ENCODE measurements at places on chromosomes 2 and 18. TPM values are rescaled to one million over a fixed set of nuclear protein-coding genes. Genes with fewer than 3 reads are reported as not detected.

The RBKS gene
- total RNA-seq = 2.8 TPM

The CCNT2 gene
- total RNA-seq = 37.4 TPM

The PTPN2 gene
- total RNA-seq = 82.9 TPM

DNA sequence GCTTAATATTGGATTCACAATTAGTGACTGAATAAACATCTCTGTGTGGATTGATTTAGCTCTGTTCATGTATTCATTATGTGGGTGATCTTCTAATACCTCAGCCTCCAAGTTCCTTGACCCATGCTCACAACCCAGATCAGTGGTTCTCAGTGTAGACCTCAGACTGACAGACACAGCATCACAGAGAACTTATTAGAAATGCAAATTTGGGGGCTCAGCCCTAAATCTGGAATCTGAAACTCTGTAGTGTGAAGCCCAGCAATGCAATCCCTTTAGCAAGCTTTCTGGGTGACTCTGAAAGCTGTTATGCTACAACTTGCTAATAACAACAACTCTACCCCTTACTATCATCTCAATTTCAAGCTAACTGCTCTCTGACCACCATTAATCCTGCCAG lies 273.1 kb upstream of the FANCL start:
- H3K4me1 ChIP-seq = no peaks in the 10 kb centered on the region
- H3K4me3 ChIP-seq = no peak overlapping the region
- H3K27me3 ChIP-seq = peaks cover 8% of the 10 kb centered on the region
- H3K27ac ChIP-seq = no peak overlapping the region
- H3K36me3 ChIP-seq = no peaks in the 10 kb centered on the region

The PPP1R1C gene
- not detected for total RNA-seq

DNA sequence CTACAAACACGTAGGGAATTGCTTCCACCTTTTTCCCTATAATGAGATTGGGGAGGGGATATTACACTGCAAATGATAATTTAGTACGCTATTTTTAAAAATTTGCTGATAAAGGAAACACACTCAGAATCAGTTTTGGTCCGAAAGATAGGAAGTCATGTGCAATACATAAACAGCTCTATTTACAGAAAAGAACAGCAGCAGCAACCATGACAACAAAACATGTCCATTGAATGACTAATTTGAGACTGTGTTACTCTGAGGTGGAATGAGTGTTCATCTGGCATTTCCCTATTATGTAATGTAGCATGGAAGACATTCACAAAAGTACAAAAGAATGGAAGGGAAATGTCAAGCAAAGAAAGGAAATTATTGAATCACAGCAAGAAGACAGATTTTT lies 337.2 kb downstream of the NBAS start:
- no peak overlapping the region for H3K27ac ChIP-seq
- no peaks in the 10 kb centered on the region for H3K27me3 ChIP-seq
- peaks cover 11% of the 10 kb centered on the region for H3K36me3 ChIP-seq
- no peak overlapping the region for H3K4me3 ChIP-seq
- H3K4me1 ChIP-seq = no peaks in the 10 kb centered on the region

- no peak overlapping the region for H3K4me3 ChIP-seq
- H3K4me1 ChIP-seq = peaks cover 8% of the 10 kb centered on the region
- no peaks in the 10 kb centered on the region for H3K27me3 ChIP-seq
- no peak for DNase-seq
- H3K27ac ChIP-seq = no peak overlapping the region
These were observed 211.8 kb downstream of the FAM210A start for GRCh38 chr18:13514558-13514957.

- no peak overlapping the region for H3K4me3 ChIP-seq
- peaks cover 3% of the 10 kb centered on the region for H3K27me3 ChIP-seq
- peaks cover 20% of the 10 kb centered on the region for H3K4me1 ChIP-seq
- no peaks in the 10 kb centered on the region for H3K36me3 ChIP-seq
- no peak for DNase-seq
These were observed 35.6 kb upstream of the B3GNT7 start for GRCh38 chr2:231359948-231360347.

DNA sequence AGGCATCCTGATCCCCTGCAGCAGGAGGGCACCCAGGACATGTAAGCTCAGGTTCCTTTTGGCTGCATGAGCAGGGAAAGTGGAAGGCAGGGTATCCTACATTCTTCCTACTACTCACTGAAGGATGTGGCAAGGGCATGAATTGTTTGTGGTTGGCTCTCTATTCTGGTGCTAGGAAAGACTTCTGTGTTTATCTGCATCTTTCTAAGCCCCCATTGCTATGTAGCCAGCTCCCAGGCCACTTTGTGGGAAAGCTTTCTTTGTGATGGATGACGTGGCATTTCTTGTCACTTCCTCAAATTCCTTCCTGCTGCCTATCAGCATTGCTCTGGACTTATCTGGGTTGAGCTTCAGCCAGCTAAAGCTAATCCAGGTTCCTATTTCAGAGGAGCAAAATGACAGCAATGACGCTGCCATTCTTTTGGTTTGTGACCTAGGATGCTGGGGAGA lies 46.2 kb downstream of the MEIS1 start:
- no peaks in the 10 kb centered on the region for H3K36me3 ChIP-seq
- H3K27me3 ChIP-seq = no peaks in the 10 kb centered on the region
- H3K27ac ChIP-seq = no peak overlapping the region
- no peak for DNase-seq
- no peak overlapping the region for H3K4me3 ChIP-seq
- no peaks in the 10 kb centered on the region for H3K4me1 ChIP-seq

The INHBB gene
- not detected for total RNA-seq

The IL36B gene
- not detected for total RNA-seq

GRCh38 chr2:39464864-39465263 lies 27.8 kb upstream of the MAP4K3 start:
- no peaks in the 10 kb centered on the region for H3K36me3 ChIP-seq
- DNase-seq = no peak
- no peak overlapping the region for H3K4me3 ChIP-seq
- no peaks in the 10 kb centered on the region for H3K27me3 ChIP-seq

The PDIA6 gene
- 165 TPM for total RNA-seq

GRCh38 chr2:233131936-233132720 lies 72.0 kb downstream of the INPP5D start:
- DNase-seq = no peak
- H3K4me1 ChIP-seq = peaks cover 44% of the 10 kb centered on the region
- no peaks in the 10 kb centered on the region for H3K27me3 ChIP-seq
- no peak overlapping the region for H3K4me3 ChIP-seq
- H3K36me3 ChIP-seq = peaks cover 89% of the 10 kb centered on the region

The GGCX gene
- 22.5 TPM for total RNA-seq

The ZNF521 gene
- not detected for total RNA-seq

GRCh38 chr18:66533693-66534092 lies 70.2 kb downstream of the CDH19 start:
- no peak overlapping the region for H3K4me3 ChIP-seq
- H3K27me3 ChIP-seq = no peaks in the 10 kb centered on the region
- DNase-seq = no peak
- H3K4me1 ChIP-seq = no peaks in the 10 kb centered on the region
- no peak overlapping the region for H3K27ac ChIP-seq

- no peak for DNase-seq
- H3K36me3 ChIP-seq = no peaks in the 10 kb centered on the region
- no peaks in the 10 kb centered on the region for H3K4me1 ChIP-seq
- H3K27me3 ChIP-seq = no peaks in the 10 kb centered on the region
- no peak overlapping the region for H3K27ac ChIP-seq
These were observed 47.3 kb downstream of the SOCS6 start for GRCh38 chr18:70335892-70336726.

DNA sequence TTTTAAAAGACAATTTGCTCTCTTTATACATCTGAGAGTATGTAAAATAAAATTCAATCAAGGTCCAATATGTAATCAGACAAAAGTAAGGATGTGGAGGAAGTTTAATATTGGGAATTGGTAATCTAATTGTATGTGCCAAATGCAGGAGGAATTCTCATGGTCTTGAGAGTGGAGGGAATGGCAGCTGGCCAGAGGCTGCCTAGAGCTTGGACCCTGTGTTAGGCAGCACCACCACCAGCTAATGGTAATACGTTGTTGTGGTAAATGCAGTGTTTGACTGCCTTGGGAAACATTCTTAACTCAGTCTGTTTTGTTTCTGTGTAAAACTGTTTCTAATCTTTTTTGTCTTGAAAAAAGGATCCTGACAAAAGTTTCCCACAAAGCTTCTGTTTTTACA lies 30.0 kb downstream of the GALNT1 start:
- H3K4me3 ChIP-seq = no peak overlapping the region
- no peak for DNase-seq
- H3K27me3 ChIP-seq = no peaks in the 10 kb centered on the region
- H3K36me3 ChIP-seq = no peaks in the 10 kb centered on the region
- H3K27ac ChIP-seq = no peak overlapping the region

The ARMC9 gene
- 0.55 TPM for total RNA-seq

GRCh38 chr18:62745089-62745751 lies 29.9 kb downstream of the PHLPP1 start:
- peaks cover 5% of the 10 kb centered on the region for H3K4me1 ChIP-seq
- peaks cover 3% of the 10 kb centered on the region for H3K36me3 ChIP-seq
- H3K4me3 ChIP-seq = no peak overlapping the region

DNA sequence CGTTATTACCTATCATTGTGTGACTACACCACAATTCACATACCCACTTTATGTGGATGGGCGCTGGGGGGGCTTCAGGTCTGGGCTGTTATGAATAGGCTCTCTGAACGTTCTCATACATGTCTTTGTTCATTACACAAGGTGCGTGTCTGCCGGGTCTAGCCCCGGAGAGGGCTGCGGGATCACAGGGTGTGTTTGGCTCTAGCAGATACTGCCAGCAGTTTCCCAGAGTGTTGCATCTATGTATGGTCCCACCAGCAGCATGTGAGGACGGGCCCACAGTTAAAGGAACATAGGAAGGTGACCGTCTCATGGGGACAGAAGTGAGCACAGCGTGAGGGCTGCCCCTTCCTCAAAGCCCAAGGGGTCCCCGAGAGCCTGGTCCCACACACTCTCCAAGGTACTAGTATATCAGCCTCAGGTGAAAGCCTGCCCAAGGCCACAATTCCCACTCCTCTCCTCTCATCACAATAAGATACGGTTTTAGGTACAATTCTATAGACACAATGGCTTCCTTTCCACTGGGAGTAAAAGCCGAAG lies 48.8 kb downstream of the TFCP2L1 start:
- H3K4me1 ChIP-seq = no peaks in the 10 kb centered on the region
- no peak overlapping the region for H3K4me3 ChIP-seq
- DNase-seq = no peak
- H3K27ac ChIP-seq = no peak overlapping the region
- no peaks in the 10 kb centered on the region for H3K27me3 ChIP-seq

DNA sequence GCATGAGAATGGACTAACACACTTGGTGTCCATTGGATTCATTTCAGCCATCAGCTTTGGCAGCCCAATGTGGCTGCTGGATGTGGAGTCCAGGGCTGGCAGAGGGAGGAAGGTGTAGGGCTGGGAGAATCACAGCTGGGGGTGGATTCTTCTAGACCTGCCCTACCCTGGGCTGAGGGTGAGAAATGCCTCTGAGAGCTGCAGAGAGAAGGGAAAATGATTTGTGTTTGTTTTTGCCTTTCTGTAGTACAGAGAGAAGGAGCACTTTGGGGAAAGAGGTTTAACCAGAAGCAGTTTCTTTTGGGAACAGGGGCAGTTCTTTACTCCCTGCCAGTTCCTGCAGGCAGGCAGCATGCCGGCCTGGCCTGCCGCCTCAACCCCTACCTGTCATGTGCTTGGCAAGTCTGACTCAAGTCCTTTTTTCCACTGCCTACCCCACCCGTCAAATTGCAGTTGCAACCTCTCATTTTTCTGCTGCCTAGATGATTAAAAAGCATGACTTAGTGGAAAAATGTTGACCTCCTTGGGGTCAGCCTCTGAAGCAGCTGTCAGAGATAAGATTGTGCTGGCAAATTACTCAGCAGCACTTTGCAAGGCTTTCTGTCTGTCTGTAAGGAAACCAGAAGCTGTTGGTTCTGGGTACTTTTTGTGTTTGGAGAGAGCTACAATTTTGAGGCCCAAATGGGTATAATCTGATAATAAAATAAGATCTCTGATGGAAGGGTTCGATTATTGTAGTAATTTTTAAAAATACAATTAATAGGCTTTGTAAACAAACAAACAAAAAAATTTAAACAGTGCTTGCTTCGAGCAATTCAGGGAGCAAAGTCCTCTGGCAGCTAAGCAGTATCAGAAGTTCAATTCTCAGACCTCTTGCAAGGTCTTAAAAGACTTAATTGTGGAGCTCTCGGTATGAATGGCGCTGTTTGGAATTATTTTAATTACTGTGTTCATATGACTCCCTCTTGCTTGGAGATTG lies 21.7 kb downstream of the LBH start:
- no peaks in the 10 kb centered on the region for H3K27me3 ChIP-seq
- H3K27ac ChIP-seq = peak overlapping the region; percentile 69
- H3K4me1 ChIP-seq = peaks cover 72% of the 10 kb centered on the region
- H3K4me3 ChIP-seq = peak overlapping the region; percentile 4
- peak; percentile 65 for DNase-seq
- peaks cover 77% of the 10 kb centered on the region for H3K36me3 ChIP-seq

DNA sequence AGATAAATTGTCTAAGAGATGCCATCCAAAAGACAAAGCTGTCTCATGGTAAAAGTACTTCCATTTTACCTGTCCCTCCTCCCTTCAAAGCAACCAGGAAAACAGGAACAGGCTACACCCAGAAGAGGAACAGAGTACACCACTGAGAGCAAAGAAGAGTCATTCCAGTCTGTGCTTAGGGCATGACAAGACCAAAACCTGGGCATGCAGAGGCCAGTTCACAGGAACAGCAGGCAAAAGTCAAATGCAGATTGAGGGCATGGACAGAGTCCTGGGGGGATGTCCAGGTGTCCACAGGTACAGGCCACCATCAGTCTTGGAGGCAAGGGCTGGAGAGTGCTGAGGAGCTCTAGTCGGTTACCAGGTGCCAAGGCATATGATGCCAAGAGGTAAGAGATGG lies 23.7 kb downstream of the PLEK start:
- H3K4me3 ChIP-seq = no peak overlapping the region
- H3K27ac ChIP-seq = peak overlapping the region; percentile 48
- peaks cover 6% of the 10 kb centered on the region for H3K27me3 ChIP-seq
- no peak for DNase-seq
- H3K4me1 ChIP-seq = peaks cover 40% of the 10 kb centered on the region

DNA sequence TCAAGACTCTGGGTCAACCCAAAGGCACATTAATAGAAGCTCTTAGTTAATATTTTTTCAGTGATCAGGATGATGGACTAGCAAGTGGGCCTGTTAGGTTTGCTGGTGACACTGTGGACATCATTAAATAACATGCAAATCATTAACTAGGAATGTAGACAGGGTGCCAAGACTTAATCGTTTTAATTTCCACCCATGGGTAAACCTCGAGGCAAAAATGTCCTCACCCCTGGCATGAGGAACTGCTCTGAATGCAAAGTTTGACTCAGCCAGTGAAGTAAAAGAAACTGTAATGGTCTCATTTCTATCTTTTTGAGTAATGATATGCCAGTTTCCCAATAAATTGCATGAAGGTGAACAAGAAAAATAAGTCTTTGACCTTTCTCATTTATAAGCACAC lies 152.6 kb upstream of the MEX3C start:
- no peak for DNase-seq
- H3K4me1 ChIP-seq = no peaks in the 10 kb centered on the region
- no peak overlapping the region for H3K27ac ChIP-seq
- H3K36me3 ChIP-seq = no peaks in the 10 kb centered on the region

The REG3A gene
- total RNA-seq = not detected

- no peak overlapping the region for H3K4me3 ChIP-seq
- no peak for DNase-seq
These were observed 254.3 kb upstream of the TNP1 start for GRCh38 chr2:217114117-217114516.

The NT5DC4 gene
- total RNA-seq = not detected

Data from activated CD4-positive, alpha-beta memory T cell treated with anti-CD3 and anti-CD28 coated beads, Interleukin-2, amount 10 ng/mL, durations not matched to agents 7 days and 5 days (primary cell).